ENCODE measurements at places on chromosomes 2 and 18.
A peak's percentile ranks its signal among the peaks of the same experiment; 100 is the strongest.

- no peak for ATAC-seq
- no peaks in the 10 kb centered on the region for H3K36me3 ChIP-seq
- H3K27me3 ChIP-seq, result peaks cover 37% of the 10 kb centered on the region
Observed at GRCh38 chr2:120686511-120687168, 49.0 kb upstream of the GLI2 start.

DNA sequence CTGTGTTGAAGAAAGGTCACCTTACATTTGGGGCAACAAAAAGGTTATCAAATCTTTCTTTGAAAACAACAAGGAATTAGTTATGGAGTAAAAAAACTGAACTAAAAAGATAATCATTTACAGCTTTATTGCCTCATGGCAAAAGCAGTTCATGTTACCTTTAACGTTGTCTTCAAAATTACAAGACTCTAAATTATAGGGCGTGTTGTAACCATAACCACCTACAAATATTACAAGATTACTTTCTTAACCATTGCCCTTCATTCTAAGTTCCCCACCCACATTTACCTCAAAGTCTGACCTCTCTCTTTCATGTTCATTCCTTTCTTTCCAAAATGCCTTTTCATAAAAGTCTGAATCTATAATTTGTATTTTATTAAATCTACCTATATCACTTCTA is 74.6 kb upstream of the LRATD1 start:
- H3K4me1 ChIP-seq, result no peaks in the 10 kb centered on the region
- H3K27ac ChIP-seq, result no peak overlapping the region

DNA sequence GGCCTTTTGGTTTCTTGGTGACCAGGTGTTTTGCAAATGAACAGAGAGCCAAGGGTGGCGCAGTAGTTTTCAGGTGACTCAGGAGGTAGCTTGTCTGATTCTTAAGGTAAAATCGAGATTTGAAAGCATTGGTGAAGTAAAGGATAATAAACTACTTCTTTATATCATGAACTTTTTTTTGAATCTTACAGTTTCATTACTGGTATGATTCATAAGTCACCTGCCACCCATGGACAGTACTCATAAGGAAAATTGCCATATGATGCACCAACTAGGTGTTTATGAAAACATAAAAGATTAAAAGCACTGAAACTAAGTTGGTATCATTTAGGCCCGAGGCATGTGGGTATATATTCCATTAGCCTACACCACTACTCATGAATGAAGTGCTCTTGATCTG is 84.1 kb upstream of the MGAT5 start:
- H3K4me1 ChIP-seq, result no peaks in the 10 kb centered on the region
- no peak overlapping the region for H3K4me3 ChIP-seq
- H3K36me3 ChIP-seq, result no peaks in the 10 kb centered on the region
- H3K27ac ChIP-seq, result no peak overlapping the region
- no peak for ATAC-seq

GRCh38 chr2:10124538-10125045 is 2.1 kb downstream of the RRM2 start:
- no peak for ATAC-seq
- no peaks in the 10 kb centered on the region for H3K36me3 ChIP-seq
- H3K4me3 ChIP-seq, result no peak overlapping the region
- H3K4me1 ChIP-seq, result peaks cover 47% of the 10 kb centered on the region
- no peak overlapping the region for H3K27ac ChIP-seq
- H3K27me3 ChIP-seq, result peaks cover 31% of the 10 kb centered on the region

DNA sequence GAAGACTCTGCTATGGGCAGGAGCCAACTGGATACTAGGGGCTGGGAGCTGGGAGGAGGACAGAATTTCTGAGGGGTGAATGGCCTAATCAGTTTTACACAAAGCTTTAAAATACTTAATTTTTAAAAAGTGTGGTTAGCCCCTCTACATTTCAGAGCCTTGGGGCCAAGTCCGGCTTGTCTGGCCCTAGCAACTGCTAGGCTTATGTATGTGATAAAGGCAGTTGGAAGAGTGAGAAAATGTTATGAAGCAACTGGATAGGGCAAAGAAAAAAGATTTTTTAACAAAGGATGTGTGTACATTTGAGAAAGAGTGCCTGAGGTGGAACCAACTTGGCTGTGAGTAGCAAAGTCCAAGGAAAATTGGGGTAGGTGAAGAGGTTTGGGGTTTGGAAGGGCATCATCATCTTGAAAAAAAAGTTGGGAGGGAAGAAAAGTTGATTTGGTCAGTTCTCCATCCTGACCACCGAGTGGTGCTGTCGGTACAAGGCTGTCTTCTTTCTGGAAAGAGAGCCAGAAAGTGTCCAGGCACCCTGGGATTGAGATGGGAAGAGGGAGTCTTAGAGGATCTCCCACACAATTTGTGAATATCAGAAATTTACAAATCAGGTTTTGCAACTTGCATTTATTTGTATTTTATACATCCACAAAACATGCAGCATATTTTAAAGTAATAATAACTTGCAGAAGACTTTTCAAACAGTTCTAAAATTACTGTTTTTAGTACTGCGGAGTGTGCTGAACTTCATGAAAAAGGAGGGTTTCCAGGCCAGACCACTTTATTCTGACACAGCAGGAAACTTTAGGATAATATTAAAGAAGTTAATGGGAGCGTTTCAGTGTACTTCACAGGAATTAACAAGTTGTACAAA is 10.5 kb upstream of the CDK15 start:
- ATAC-seq, result no peak
- H3K4me1 ChIP-seq, result no peaks in the 10 kb centered on the region
- no peaks in the 10 kb centered on the region for H3K36me3 ChIP-seq
- no peak overlapping the region for H3K4me3 ChIP-seq
- H3K27me3 ChIP-seq, result peaks cover 6% of the 10 kb centered on the region

GRCh38 chr2:69641887-69642708 is 1.4 kb downstream of the AAK1 start:
- no peak for ATAC-seq
- no peaks in the 10 kb centered on the region for H3K27me3 ChIP-seq
- H3K4me3 ChIP-seq, result peak overlapping the region; percentile 76
- H3K27ac ChIP-seq, result no peak overlapping the region
- H3K4me1 ChIP-seq, result no peaks in the 10 kb centered on the region

GRCh38 chr2:16037808-16038457 is 97.6 kb downstream of the MYCN start:
- H3K27ac ChIP-seq, result no peak overlapping the region
- H3K4me3 ChIP-seq, result no peak overlapping the region
- no peaks in the 10 kb centered on the region for H3K36me3 ChIP-seq
- peaks cover 18% of the 10 kb centered on the region for H3K27me3 ChIP-seq

DNA sequence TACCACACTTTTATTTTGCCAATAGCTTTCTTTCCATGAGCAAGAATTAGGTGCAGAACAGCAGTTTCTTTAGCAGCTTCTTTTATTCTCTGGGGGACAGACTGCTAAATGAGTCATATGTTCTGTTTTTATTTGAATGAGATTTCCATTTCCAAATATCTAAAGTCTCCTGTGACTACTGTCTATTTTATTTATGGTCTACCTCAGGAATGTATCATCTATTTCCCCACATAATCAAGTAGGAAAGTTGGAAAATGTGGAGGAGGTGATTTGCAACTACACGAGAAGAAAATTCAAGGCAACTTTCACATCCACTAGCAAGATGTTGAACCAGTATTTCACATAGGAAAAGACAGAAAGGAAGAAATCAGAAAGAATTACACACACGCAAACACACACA is 139.9 kb upstream of the MEX3C start:
- H3K36me3 ChIP-seq, result no peaks in the 10 kb centered on the region

DNA sequence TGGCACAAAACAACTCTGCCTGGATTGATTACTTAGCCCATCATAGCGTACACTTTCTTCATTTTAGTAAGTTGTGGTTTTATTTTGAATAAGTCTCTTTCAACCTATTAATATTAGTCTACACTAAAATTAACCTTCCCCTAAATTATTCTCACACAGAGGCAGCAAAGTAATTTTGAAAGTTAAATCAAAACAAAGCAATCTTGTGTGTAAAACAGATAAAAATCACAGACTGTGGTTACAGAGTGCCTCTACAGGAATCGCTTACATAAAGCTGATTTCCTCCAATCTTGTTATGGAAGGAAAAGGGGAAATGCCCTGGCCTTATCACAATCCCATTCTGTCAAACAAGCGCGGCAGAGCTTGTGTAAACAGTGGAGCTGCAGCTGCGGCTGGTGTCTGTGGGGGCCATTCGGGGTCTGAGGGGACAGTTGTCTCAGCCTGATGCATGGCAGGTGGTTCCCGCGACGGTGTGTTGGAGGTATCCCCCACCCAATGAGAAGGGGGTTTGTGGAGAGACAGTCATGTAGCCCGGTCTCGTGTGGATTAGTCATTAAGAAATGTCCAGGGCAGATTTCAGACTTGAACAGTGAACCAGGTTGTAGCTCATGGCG is 42.1 kb downstream of the BCL2L11 start:
- no peaks in the 10 kb centered on the region for H3K27me3 ChIP-seq
- H3K36me3 ChIP-seq, result peaks cover 23% of the 10 kb centered on the region
- ATAC-seq, result no peak

DNA sequence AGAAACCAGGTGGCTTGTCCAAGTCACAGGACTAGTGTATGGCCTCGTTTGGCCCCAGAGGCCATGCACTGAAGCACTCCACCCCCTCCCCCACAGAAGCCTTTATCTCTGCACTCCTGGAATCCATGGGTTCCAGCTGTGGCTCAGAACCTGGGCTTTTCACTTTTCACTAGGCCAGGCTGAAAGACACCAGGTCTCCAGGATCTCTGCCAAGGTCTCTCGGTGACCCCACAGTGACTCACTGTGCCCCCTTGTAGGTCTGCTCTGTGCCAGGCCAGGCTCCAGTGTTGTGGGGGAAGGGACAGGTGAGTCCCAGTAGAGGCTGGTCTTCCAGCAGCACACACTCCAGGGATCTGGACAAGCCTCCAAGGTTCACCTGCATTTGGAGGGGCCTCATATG is 31.0 kb upstream of the GLI2 start:
- ATAC-seq, result no peak
- no peaks in the 10 kb centered on the region for H3K36me3 ChIP-seq
- no peaks in the 10 kb centered on the region for H3K27me3 ChIP-seq

- no peak for ATAC-seq
- no peaks in the 10 kb centered on the region for H3K4me1 ChIP-seq
- no peaks in the 10 kb centered on the region for H3K27me3 ChIP-seq
- H3K27ac ChIP-seq, result no peak overlapping the region
- H3K36me3 ChIP-seq, result no peaks in the 10 kb centered on the region
Observed at GRCh38 chr2:19043893-19044292, 314.5 kb downstream of the OSR1 start.
